ENCODE measurements at places on chromosomes 7 and 10.

GRCh38 chr10:131961047-131961776 is 20.5 kb downstream of the BNIP3 start:
- no peak for DNase-seq

DNA sequence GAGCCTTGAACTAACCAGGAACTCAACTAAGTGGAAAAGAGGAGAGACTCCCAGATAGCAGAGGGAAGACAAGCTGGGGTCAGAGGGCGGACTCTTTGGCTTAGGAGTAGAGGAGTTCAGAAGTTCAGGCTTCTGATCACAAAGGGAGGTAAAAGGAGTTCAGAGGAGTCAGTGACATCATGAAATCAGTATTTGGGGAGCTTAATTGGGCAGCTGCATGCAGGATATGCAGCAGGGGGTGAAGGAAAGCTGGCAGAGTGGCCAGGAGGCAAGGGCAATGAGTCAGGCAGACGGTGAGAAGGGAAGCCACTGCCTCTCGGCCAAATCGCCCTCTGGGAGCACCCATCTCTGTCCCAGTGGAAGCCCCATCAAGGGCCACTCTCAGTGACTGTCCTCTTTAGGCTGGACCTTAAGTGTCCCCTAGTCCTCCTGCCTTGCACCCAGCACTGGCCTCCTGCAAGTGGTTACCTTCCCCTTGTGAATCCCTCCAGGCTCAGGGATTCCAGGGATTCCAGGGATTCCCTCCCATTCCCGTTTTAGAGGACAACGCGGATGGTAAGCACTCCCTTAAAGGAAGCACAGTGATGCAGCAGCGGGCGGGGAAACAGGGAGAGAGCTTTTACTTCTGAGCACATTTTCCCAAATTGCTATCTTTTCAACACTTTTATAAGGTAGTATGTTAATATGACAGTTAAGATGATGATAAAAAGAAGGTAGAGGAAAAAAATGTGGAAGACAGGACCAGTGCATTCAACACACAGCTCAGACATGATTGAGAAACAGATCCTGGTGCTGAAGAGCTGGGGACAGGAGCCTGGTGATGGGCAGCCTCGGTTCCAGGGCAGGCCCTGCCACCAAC is 72.6 kb downstream of the KCNMA1 start:
- no peak for DNase-seq

- no peak for DNase-seq
Measured at GRCh38 chr7:29809533-29810155, 3.3 kb downstream of the WIPF3 start.

DNA sequence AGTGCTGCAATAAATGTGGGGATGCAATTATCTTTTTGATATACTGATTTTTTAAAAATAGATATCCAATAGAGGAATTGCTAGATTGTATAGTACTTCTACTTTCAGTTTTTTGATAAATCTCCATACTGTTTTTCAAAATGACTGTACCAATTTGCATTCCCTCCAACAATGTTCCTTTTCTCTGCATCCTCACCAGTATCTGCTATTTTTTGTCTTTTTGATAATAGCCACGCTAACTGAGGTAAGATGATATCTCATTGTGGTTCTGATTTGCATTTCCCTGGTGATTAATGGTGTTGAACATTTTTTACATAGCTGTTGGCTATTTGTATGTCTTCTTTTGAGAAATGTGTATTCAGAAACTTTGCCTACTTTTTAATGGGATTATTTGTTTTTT is 217.7 kb upstream of the MTPN start:
- no peak for DNase-seq

GRCh38 chr10:70872291-70872690 is 16.1 kb downstream of the PCBD1 start:
- no peak for DNase-seq

GRCh38 chr10:78520737-78521430 is 487.2 kb downstream of the RPS24 start:
- no peak for DNase-seq

DNA sequence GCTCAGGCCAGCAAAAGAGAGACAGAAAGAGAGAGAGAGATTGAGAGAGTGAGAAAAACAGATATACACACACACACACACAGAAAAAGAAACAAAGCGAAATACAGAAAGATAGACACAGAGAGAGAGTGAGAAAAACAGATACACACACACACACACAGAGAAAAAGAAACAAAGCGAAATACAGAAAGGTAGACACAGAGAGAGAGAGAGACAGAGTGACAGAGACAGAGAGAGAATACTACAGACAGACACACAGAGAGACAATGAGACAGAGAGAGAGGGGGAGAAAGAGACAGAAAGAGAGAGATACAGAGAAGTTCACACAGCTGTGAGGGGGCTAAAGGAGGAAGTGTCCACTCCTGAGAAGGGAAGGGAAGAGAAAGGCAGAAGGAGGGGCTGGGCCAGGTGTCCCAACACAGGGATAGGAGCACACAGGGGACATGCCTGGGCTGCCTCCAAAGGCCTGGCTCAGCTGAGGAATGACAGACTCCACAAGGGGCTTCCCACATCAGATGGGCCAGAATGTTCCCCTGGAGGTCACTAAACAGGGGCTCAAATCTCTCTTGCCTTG is 4.3 kb downstream of the GCK start:
- DNase-seq: no peak

DNA sequence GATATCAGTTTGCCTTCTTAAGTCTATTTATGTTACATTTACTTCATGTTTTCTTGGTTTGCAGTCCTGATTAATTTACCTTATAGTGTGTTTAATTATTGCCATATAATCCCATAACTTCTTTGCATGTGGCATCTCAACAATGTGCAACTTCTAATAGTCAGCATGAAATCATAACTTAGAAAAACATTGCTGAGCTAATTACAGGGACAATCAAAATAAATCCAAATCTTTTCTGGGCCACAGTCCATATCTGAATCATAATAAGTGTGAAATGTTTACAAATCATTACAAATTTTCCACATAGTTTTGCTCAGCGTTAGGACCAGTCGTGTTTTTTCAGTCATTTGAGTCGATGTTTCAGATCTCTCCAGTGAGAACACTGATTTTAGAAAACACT is 29.1 kb upstream of the CABCOCO1 start:
- DNase-seq: no peak

DNA sequence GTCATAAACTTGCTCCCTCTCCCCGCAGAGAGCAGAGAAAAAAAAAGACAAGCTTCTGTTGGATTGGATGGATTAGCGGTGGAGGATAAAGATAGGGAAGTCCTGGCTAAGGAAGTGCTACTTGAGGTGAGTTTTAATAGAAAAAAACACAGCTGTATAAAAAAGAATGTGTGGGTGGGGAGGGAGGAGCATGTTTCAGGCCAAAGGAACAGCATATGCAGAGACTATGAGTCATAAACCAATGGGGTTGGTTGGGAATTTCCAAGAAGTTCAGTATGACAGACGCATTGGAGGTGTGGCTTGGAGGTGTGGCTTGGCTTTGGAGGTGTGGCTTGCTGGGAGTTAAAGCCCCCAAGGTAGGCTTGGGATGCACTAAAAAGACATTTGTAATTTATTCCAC is 103.0 kb upstream of the LSM8 start:
- DNase-seq: no peak

DNA sequence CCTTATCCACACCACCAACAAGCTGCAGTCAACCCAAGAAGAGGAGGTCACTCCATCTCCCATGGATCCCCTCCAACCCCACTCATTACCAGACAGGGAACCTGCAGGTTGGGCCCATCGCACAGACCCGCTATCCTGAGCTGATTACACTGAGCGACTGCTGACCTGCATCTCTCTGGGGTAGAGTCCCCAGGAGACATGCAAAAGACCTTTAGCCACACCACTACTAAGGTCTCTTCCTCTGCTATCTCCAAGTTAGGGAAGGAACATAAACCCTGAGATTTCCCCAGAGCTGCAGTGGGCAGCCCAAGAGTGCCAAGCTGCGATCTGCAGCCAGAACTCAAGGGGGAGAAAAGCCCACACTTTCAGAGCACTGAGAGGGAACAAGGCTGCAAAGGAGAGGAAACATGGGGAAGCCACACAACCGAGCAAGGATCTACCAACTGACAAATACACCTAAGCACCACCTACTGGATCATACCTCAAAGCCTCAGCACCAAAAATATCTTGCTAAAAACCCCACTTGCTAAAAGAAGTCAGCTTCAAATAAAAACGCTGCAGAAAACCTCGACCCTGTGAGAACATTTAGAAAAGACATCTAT is 298.2 kb downstream of the SORCS1 start:
- DNase-seq: no peak

DNA sequence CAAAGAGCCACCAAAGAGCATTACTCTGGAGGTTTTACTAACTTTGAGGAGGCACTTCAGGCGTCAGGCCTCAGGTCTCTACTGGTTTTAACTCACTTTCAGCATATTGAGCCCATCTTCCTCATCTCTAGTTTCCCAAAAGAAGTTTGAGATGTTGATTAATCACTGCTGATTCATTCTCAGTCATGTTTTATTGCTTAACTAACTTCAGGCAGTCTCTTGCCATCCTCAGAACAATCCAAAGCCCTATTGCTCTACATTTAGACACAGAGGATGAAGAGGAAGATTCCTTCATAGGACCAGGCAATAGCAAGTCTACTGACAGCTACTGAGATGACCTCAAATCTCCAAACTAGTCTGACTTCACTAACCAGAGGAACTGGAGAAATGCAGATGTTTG is 39.1 kb upstream of the BET1 start:
- DNase-seq: no peak

- no peak for DNase-seq
Measured at GRCh38 chr7:143334244-143334643, 18.3 kb downstream of the CLCN1 start.

- no peak for DNase-seq
Measured at GRCh38 chr10:110413903-110414547, 83.7 kb upstream of the DUSP5 start.

DNA sequence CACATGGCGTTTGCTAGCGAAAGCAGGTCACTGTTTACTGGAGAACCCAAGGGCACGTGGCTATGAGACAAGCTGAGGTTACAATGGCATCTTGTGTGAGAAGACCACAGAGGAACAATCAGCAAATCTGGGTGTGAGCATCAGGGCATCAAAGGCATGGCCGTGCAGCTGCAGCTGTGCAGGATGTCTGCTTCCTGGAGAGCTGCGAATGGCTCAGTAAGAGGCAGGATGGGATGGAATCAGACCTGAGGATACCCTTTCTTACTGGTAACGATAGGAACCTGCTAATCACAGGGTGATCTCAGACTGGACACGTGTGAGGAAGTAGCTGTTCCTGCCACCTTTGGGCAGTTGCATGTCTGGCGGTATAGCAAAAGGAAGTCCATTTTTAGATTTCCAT is 119.5 kb downstream of the RNF216 start:
- DNase-seq: no peak

DNA sequence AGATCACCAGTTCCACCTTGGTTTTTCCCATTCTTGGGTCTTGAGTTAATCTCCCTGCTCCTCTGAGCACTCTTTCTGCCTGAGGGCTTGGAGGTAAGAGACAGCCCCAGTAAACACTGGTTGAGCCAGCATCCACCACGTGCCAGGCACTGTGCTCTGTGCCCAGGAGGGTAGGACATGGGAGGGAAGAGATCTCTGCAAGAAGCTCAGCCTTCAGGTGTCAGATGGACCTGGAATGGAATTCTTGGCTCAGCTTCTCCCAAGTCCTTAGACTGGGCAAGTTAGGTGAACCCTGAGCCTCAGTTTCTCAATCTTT is 2.5 kb downstream of the ZYX start:
- DNase-seq: no peak

GRCh38 chr10:42959833-42960232 is 117.0 kb upstream of the RET start:
- no peak for DNase-seq

DNA sequence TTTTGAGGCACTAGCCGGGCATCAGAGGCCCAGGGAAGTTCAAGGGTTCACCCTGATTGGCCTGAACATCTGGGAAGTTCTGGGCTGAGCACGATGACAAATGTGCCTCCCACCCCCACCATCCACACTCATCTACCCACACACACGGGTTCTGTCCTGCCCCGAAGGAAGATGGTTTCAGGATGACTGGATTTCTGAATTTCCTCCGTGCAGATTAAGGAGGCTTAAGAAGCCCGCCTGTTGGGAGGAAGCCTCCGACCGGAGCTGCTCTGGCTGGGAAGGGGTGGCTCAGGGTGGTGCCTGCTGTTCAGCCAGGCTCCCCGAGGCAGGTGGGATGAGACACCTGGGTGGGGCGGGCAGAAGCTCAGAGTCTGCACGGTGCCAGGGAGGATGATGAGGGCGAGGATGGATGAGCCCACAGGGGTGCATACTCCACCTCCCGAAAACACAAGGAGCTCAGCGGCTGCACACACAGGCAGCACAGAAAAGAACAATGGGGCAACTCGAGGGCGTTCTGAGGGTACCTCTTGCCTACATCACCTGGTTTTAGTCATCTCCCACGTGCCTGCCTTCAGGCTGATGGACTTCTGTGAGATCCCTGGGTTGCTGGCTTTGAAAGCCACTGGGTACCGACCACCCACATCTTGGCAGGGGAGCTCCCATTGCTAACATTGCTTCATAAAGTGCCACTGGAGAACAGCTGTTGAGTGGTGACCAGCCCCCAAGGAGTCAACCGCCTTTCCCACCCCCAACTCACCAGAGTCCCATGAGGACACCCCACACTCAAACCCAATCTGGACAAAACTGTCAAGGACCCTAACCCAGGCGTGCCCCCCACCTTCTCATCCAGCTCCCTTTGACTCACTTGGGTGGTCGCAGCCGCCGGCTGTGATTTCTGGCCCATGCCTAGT is 41.2 kb downstream of the CALML3 start:
- DNase-seq: no peak

- DNase-seq: no peak
Measured at GRCh38 chr7:148661471-148661870, 37.2 kb upstream of the CUL1 start.

- DNase-seq: no peak
Measured at GRCh38 chr10:123906296-123906695, 14.7 kb upstream of the CPXM2 start.

- DNase-seq: no peak
Measured at GRCh38 chr7:13442226-13442625, 547.2 kb downstream of the ETV1 start.

- DNase-seq: no peak
Measured at GRCh38 chr10:20446561-20447193, 450.4 kb downstream of the NEBL start.

- no peak for DNase-seq
Measured at GRCh38 chr7:155870334-155871180, 58.3 kb upstream of the SHH start.

GRCh38 chr10:4514445-4515108 is 311.4 kb upstream of the AKR1E2 start:
- no peak for DNase-seq

- no peak for DNase-seq
Measured at GRCh38 chr7:101702362-101702850, 73.3 kb upstream of the MYL10 start.

GRCh38 chr10:86971232-86971991 is 3.1 kb downstream of the ADIRF start:
- DNase-seq: no peak

Data from NCI-H2081 treated with DMSO at 0.1 percent for 48 hours (cell line).